ENCODE measurements at places on chromosomes 2 and 18.

GRCh38 chr2:130251873-130252620 lies 53.8 kb upstream of the TUBA3E start:
- DNase-seq, result no peak

GRCh38 chr2:96233436-96233835 lies 24.8 kb upstream of the STARD7 start:
- DNase-seq, result no peak

GRCh38 chr18:3151399-3152264 lies 68.1 kb downstream of the MYOM1 start:
- no peak for DNase-seq

DNA sequence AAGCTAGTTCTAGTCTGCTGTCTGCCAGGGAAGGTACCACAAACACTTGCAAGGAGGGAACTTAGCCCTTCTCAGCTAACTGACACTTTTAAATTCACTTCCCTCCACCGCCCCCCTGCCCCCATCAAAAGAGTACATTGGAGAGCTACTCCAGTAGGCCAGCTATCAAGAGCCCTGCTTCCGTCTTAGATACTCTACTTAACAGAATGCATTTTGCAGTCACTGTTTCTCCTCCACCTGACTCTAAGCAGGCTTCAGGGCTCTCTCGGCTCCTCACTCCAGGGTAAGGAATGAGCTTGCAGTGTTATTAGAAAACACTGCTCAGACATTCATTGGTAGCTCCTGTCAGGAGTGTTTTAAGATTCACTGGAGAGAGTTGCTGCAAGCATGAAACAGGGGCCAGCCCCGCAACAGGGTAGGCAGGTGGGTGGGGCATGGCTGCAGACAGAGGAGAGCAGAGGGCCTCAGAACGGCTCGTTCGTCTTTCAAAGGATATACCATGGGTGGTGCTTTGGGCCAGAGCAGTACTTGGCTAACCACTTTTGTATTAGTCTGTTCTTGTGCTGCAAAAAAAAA lies 35.3 kb upstream of the PDCL3 start:
- no peak for DNase-seq

- DNase-seq, result no peak
Measured at GRCh38 chr2:63500398-63500797, 87.9 kb downstream of the WDPCP start.

Data from stimulated activated CD4-positive, alpha-beta T cell treated with anti-CD3 and anti-CD28 coated beads, TNF-alpha, amount 100 ng/mL, for 48 hours (primary cell).